GOT3 (cell line): ENCODE measurements at places on chromosomes 2 and 18.

DNA sequence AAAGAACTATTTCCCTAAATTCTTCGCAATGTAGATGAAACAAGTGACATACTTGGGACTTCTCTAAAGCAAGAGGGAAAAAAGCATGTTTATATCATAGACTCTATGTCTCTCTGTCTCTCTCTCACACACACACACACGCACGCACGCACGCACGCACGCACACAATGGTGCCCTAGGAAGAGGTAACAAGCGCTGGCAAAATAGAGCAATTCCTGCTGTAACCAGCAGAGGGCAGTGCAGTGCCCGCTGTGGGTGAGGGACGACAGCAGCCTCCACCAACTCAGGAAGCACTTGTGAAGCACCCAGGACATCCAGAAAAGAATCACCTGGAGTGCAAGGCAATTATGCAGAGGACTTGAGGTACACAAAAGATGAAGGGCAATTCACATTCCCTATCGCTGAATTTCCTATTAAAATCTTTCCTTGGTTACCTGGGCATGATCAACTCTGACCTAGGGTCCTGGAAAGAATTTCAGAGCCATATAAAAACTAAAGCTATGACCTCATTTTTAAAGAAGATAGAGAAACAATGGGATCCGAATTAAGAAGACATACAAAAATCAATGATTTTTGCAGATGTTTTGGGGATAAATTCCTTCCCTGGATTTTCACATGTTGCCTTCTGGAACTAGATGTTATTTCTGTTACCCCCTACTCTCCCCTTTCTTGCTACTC is 166.4 kb downstream of the PDE11A start:
- DNase-seq: no peak

DNA sequence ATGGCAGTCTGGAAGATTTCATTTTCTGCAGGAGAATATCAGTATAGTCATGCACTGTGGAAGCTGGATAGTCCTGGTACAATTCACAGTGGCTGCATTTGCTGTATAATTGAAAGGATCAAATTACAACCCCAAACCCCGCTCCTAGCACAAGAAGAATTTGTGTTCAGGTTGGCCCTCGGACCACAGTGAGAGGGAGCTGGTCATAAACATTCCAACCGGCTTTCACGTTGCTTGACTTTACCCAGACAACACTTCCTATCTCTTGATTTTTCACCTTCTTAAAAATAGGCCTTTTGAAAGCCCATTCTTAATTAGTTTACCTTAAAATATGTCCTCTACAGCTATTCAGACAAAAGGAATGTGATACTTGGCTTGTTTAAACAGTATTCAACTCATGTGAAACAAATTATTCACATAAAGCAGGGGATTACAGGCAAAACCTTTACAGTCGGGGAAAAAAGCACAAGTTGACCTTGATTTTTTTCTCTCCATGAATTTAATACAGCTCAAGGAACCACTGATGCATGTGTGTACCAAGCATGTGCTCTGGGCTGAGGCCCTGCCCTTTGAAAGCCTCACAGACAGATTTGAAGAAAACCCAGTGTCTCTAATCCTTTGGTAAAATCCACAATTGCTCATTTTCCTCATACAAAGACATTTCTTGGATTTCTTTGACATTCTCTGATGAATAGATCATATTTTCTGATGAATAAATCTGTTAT is 143.0 kb upstream of the SOX11 start:
- no peak for DNase-seq

- no peak for DNase-seq
Observed at GRCh38 chr2:173999724-174000123, 34.6 kb upstream of the SP3 start.

DNA sequence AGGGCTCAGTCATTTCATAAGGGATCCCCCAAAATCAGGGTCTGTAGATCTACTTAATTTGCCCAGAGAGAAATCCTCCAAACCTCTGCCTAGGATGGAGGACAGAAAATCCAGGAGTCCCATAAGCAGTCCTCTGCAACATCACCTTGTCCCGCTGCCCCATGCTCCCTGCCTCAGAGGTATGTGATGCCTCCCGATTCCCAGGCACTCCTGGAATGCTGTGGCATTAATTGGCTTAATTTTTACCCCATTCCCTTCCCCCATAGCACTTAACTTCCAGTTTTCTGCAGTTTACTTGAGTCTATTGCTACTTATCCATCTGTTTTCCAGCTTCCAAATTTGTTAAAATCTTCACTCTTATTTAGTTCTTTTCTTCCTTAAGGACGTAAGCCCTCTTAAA is 91.6 kb upstream of the TSPYL6 start:
- no peak for DNase-seq

GRCh38 chr18:62131301-62131909 is 55.5 kb downstream of the PIGN start:
- no peak for DNase-seq

- DNase-seq: no peak
Observed at GRCh38 chr18:36374262-36374661, 76.7 kb downstream of the FHOD3 start.

DNA sequence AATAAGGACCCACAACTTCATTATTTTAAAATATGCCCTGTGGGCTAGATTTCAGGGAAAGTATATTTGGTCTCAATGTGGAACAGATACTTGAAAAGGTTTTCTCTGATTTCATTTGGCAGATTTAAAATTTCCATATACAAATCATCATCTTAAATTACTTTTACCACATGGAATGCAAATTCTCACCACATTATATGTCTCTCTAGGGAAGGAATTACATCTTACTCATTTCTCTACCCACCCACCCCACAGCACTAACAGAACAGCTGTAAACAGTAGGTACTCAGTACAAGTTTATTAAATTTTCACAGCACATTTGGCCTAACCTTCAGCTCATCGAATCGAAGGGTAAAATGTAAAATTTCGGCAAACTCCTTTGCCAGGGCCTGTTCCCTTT is 104.0 kb downstream of the CYRIA start:
- DNase-seq: no peak

- no peak for DNase-seq
Observed at GRCh38 chr2:37389989-37390765, 45.7 kb downstream of the QPCT start.

- no peak for DNase-seq
Observed at GRCh38 chr2:45759310-45759851, 107.9 kb downstream of the PRKCE start.

GRCh38 chr2:120064664-120065063 is 51.8 kb downstream of the EPB41L5 start:
- no peak for DNase-seq

GRCh38 chr2:223947711-223948205 is 2.6 kb upstream of the WDFY1 start:
- no peak for DNase-seq

GRCh38 chr2:204880928-204881327 is 335.7 kb downstream of the PARD3B start:
- DNase-seq: no peak
